Activated gamma-delta T cell (primary cell): ENCODE measurements at places on chromosomes 12 and 14.

DNA sequence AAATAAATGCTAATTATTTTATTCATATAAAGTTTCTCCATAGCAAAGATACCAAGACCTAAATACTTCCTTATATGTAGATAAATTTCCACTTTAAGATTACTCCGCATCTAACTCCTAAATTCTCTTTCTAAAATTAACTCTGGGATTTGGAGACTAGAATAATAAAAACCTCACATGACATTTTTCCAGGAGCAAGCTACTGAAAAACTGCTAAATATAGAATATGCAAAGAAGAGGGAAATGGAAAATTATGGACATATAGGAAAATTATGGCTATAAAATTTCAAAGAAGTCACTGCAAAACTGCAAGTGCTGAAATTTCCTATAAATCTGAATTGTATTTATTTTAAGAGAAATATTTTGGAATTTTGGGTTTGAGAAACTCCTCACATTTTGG is 186.2 kb downstream of the DUSP6 start:
- DNase-seq: no peak

- DNase-seq: no peak
Measured at GRCh38 chr12:47038270-47038748, 41.1 kb upstream of the PCED1B start.

GRCh38 chr14:31712244-31713127 is 151.3 kb downstream of the NUBPL start:
- no peak for DNase-seq

- DNase-seq: no peak
Measured at GRCh38 chr14:65287264-65288131, 125.0 kb upstream of the FUT8 start.

DNA sequence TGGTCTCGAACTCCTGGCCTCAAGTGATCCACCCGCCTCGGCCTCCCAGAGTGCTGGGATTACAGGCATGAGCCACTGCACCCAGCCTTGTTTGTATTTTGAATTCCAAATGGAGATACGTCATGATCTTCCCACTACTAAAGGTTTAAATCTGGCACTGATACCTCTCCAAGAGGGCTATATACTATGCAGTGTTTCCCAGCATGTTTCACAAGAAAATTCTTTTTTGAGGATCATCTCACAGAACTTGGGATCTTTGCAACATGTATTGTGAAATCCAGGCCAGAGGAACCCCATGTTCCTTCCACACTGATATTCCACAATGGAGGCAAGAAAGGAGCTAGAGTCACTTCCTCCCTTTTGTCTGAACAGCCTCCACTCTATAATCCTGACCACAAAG is 112.7 kb downstream of the NT5DC3 start:
- DNase-seq: no peak

GRCh38 chr14:90611936-90612335 is 204.3 kb downstream of the TTC7B start:
- no peak for DNase-seq

- DNase-seq: no peak
Measured at GRCh38 chr12:89568484-89568883, 42.6 kb upstream of the POC1B start.

DNA sequence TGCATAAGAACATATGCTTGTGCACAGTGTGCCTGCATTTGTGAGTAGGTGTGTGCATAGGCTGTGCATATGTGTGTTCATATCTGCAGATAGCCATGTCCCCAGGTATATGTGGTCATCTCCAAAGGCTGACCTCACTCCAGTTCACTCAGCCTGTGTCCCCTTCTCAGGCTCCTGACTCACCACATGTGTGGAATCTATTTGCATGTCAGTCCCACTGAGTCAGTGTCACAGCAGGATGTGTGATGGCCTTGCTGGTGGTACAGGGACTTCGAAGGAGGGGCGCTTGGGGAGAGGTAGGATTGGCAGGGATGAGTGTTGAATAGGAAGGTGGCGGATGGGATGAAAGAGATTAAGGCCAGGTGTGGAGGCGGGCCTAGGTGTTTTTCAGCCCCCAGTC is 35.5 kb downstream of the KRT80 start:
- DNase-seq: no peak

GRCh38 chr12:44377443-44378187 is 498.5 kb downstream of the NELL2 start:
- DNase-seq: no peak

GRCh38 chr12:68854554-68854953 is 46.6 kb downstream of the MDM2 start:
- DNase-seq: no peak

DNA sequence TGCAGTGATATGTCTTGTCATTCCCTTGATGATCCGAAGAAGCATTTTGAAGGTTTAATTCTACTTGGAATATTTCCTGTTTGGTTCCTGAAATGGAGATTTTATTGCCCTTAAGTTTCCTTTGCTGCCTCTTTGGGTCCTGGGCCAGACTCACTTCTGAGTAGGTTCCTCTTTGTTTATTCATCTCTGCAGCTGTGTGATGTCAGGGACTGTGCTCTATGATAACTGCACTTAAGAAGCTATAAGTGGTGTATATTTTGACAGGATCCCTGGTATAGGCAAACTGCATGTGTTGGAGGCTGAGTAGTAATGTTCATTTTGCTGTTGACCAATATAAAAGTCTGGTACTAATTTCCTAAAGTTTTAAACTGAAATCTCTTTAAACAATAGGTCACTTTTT is at the start of gene KLRC4:
Gene KLRC4, minus strand, starts transcription at position 366 of the 400 bp plus-strand sequence. Its CDS starts 182 bp downstream, at position 184.
- no peak for DNase-seq

DNA sequence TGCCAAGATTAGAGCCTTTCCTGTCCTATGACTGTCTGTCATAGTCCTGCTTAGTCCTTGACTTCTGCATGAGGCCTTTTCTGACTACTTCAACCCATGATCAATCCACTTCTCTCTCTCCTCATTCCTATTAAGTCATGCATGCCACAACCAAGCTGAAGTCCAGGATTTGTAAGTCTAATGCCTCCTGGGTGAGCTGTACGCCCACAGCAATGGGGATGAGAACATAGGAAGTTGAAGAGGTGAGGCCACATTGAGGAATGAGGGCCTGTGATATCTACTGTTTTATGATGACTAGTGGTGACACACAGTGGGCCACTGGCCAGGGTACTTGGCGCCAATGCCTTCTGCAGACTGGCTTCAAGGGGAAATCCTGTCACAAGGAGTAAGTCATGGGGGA is 994.1 kb upstream of the TMEM132C start:
- no peak for DNase-seq

DNA sequence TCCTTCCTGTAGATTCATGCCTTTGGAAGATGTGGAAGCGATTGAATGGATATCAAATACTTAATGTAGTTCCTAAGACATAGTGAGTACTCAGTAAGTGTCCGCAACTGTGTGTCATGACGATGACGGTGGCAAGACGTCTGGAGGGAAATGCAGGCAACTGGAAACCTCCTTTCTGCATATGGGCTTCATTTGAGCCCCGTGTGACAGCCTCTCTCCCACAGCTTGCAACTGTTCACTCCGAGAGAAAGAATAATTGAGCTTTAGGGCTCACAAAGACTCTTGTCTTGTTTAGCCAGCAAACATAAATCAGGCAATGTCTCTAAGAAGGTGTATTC is 6.9 kb downstream of the CFAP251 start:
- no peak for DNase-seq
